NCI-H345 (cell line): ENCODE measurements at places on chromosomes 3 and 15.
A peak's percentile ranks its signal among the peaks of the same experiment; 100 is the strongest.

DNA sequence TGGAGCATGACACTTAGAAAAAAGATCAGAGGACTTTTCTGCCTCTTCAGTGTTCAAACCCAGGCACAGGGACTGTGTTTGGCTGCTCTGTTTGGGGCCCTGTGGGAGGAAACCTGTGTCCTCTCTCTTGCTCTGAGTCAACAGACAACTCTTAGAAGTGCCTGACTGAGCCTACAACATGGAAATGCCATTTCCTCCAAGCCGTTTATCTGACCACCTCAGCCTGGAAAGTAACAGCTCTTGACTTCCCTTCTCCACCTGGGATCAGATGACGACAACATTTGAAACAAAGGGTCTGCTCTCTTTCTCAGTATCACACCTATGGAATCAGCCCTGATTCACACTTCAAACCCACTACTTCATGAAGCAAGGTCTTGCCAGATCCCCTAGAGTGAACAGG, 91.3 kb upstream of the CTDSPL start:
- no peak for DNase-seq

DNA sequence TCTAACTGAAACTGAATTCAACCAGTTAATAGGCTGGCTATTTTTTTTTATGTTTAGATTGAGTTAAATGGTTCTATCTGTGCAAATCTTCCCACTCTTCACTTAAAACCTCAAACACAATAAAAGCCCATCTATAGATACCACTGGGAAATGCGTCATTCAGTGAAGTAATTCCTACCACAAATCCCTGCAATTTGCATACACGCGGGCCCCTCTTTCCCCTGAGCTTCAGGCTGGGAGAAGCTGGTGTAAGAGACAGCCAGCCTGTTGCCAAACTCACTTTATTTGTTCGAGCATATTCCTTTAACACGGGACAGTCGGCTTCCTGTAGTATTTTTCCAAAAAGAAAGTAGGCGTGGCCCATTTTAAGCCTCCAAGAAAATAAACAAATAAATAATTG, 26.0 kb upstream of the MCTP2 start:
- no peak for DNase-seq

DNA sequence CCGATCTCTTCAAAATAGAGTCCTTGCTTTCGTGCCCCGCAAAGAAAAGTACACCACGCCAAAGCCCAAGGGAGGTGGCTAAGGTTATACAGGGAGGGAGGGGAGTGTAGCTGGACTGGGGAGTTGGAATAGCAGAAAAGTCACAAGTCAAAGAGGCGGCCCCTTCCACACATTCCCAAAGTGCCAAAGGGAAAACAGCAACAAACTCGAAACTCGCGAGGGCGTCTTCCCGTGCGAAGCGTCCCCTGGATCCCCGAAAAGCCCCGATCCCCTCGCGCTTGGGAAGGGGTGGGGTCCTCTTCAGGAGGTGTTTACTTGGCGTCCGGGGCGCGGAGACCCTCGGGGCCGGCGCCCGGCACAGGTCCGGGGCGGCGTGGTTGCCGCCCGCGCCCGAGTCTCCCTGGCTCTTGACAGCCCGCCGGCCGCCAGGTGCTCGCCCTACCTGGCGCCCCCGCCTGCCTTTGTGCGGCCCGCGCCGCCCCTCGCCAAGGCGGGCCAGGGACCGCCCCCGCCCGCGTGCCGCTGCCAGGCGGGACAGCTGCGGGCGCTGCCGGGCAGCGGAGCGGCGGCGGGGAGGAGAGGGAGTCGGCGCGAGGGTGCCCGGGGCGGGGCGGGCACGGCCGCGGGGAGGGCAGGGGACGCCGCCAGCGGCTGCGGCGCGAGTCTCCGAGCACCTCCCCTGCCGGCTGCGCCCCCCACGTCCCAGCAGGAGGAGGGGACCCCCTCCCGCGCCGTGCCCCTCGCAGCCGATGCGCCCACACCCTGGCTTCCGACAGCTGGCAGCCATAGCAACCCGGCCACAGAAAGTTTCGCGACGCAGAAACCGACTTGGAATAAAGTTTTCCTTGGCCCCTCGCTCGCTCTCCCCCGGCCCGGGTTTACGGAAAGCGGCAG, 966 bp downstream of the MYO1E start:
- peak; percentile 28 for DNase-seq

DNA sequence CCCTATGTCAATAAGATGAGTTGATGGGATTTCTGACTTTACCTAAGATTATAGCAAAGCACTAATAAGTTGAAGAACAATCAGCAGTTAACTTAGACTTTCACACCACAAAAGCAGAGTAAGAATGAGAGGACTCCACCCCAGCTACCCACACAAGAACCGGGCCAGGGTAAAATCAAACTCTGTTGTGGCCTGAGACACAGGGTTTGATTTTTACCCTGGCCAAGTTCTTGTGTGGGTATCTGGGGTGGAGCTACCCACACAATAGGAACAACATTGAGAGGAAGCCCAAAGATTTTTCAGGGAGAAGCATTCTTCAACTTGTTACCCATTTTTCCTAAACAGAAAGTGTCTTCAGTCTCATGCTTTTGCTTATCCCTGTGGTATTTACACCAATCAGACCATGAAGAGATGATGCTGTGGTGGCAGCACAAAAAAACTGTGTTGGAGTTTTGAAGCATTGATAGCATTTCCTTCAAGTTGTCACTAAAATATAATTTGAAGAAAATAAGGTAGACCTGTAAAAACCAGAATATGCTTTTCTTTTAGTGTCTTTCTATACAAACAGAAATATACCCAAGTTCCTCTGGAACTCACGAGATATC, 25.6 kb downstream of the CPOX start:
- no peak for DNase-seq

DNA sequence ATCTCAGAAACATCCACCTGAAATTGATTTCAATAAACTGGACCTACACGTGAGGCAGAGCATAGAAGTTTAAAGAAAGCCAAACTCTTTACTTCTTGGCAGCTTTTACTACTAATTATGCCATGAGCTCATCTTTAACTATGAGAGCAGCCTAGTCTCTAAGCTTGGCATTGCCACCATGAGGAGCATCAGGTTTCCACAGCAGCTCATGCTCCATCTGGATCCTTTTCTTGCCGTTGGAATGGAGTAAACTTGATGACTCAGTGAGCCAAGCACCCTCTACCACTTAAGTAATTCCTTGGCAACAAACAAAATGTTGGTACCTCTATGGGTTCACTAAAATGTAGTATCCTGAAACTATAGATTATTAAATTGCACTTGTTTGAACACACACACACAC, 583.2 kb downstream of the EPHA3 start:
- DNase-seq: no peak

DNA sequence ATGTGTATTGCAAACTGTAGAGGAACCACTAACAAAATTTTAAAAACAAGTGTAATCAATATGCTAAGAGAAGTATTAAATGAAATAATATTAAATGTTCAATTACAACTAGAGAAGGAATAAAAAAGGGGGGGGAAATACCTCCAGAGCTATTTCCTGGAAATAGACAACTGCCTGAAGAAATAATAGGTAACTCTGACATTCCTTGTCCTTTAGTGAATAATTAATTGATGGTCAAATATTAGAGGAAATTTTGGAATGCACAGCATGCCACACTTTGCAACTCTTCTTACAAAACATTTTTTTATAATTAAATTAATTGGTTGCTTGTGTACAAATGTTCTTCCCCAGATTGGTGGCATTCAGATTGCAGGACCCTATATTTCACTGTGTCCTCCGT, 342.6 kb upstream of the COL8A1 start:
- DNase-seq: no peak

DNA sequence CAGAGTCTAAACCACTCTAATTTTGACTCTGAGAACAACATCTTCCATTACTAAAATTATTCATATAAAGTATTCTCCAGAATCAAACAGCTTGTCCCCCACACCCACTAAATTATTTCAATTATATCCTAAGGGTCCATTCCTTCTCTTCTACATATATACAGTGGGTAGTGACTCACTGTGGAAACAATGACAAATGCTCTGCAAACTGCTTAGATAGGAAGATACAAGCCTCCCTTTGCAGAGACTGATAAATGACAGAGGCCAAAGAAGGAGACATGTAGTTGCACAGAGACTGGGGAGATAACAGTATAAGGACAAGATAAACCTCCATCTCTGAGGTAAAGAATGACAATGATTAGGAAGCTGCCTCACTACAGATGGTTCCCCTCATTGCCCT, 1087.4 kb downstream of the AGBL1 start:
- no peak for DNase-seq

DNA sequence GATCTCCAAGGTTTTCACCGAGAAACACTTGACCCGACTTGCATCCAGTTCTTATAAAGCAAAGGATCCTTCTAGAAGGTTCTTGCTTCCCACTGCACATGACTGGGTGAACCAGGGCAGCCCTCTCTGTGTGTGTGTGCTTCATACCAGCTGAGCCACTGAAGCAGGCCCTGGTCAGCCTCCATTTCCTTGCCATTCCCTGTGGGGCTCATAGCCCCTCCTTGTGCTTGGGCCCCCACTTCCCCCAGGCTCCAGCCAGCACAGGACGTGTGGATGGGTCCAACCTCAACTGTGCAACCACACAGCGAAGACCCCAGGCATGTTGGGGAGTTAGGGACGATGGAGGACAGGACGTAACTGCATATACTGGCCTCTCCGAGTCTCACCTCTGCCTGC, 15.5 kb downstream of the KLF15 start:
- no peak for DNase-seq

DNA sequence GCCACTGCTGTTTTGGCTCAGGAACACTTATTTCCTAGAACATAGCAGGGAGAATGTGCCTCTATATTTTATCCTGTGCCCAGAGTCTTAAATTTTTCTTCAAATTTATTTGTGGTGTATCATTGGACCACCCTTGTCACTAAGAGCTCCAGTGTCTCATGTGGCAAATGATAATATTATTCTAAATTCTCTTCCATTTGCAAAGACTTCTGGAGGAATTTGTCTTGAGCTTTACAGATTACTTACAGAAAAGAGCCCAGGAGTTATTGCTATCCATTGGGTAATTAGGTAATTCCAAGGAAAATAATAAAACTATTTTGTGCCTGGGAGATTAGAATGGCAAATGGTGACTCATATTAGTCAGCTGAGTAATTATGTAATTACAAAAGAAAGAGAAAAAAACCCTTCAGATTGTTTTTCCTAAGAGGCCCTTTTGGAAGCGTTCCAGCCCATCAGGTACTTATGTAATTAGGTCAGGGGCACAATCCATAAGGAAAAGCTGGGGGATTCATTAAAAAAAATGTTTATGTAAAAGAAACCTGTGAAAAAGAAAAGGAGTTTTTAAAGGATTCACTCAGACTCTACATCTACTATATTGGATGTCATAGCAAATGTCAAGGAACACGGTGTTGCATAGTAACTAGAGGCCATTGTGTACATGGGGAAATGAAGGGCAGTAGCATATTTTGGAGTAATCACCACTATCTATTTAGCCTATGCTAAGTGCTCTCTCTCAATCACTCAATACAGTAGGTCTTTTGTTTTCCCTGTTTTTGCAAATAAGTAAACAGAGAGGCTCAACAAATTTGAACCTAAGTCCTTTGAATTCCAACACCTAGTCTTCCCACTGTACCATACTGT, 380.9 kb upstream of the RARB start:
- no peak for DNase-seq

DNA sequence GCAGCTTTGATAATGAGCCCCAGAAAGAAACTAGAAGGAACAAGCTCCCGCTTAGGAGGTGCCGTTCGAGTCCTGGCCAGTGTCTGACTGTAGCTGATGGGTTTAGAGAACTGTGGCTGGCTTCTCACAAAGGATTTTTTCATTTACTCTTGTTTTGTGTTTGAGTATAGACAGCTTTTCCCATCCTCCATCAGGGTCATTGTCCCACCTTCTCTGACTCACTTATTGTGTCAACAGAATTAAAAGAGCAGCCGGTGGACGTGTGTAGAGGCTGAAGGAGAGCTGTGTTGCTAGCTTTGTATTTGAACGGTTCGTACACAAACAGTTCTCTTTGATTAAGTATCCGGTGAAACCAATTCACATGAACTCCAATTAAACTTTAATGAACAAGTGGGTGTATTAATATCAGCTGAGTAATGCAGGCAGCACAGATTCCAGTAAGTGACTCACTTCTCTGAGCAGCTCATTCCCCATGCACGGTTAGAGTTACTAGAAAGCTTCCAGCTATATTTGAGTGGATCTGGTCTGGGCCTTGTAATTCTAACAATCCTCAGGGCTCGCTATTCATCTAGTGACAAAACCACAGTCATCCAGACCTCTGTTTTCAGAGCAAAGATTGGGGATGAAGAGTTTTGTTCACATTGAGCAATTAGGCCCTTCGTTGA, 141.0 kb downstream of the LPP start:
- peak; percentile 85 for DNase-seq

GRCh38 chr3:48305396-48305795, 28.1 kb downstream of the SPINK8 start:
- DNase-seq: no peak

- no peak for DNase-seq
These were observed 12.7 kb upstream of the AKAP13 start for GRCh38 chr15:85367741-85368140.

- DNase-seq: peak; percentile 80
These were observed 27.0 kb downstream of the ALDH1A2 start for GRCh38 chr15:58038426-58039078.
